Tibial nerve (tissue), 4 donors: ENCODE measurements at places on chromosomes 13 and 19. TPM values are rescaled to one million over a fixed set of nuclear protein-coding genes. Genes with fewer than 3 reads are reported as not detected.
A peak's percentile ranks its signal among the peaks of the same experiment; 100 is the strongest.

GRCh38 chr19:4580021-4580901, 20.8 kb upstream of the SEMA6B start:
- H3K4me3 ChIP-seq: peak overlapping the region; percentile 45
- H3K36me3 ChIP-seq: no peaks in the 10 kb centered on the region
- no peak for DNase-seq
- H3K27ac ChIP-seq: peak overlapping the region; percentile 45

GRCh38 chr13:43770871-43771270, 15.9 kb downstream of the ENOX1 start:
- H3K27ac ChIP-seq: no peak overlapping the region
- no peak overlapping the region for H3K4me3 ChIP-seq
- no peak for DNase-seq
- no peaks in the 10 kb centered on the region for H3K27me3 ChIP-seq

GRCh38 chr13:110248449-110249143, 58.4 kb downstream of the COL4A1 start:
- no peak for DNase-seq
- H3K27me3 ChIP-seq: no peaks in the 10 kb centered on the region
- no peak overlapping the region for H3K4me3 ChIP-seq
- H3K27ac ChIP-seq: peak overlapping the region; percentile 92
- H3K4me1 ChIP-seq: no peaks in the 10 kb centered on the region

RNF113B gene
- total RNA-seq: not detected

DNA sequence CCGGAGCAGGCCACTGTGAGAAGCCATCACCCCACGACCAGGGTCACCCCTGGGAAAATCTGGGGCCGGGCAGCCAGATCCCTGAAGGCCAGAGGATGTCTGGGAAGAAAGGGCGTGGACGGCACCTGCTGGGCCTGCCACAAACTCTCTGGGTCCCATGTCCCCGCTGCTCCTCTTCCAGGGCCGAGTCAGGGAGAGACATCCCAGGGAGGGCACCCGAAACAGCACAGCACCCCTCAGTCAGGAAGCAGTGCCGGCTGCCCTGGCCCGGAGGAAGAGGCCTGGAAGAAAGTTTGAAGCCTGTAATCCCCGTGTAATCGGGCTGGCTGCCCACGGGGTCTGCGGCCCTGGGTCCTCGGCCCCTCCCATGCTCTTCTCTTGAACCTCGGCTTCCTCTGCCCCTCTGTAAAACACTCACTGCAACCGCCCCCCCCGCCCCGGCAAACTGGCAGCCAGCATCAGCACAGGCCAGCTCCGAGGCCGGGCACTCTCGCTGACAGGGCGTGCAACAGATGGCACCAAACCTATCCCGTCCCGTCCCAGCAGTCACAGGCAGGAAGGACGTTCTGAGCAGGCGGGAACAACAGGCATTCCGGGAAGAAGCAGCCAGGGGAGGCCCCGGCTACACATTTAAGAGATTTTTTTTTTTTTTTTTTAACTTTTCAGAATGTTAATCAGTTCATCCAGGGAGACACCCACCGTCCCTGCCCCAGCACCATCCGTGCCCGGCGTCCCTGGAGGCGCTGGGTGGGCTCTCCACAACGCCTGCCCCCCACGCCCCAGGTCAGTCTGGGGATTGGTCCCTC, 1.5 kb downstream of the SBNO2 start:
- no peak for DNase-seq
- peak overlapping the region; percentile 99 for H3K27ac ChIP-seq
- H3K4me1 ChIP-seq: peaks cover 46% of the 10 kb centered on the region
- H3K27me3 ChIP-seq: no peaks in the 10 kb centered on the region
- H3K36me3 ChIP-seq: peaks cover 16% of the 10 kb centered on the region

STXBP2 gene
- 16.1 TPM for total RNA-seq

GRCh38 chr13:79340490-79340889, 65.6 kb downstream of the RBM26 start:
- no peaks in the 10 kb centered on the region for H3K4me1 ChIP-seq
- no peaks in the 10 kb centered on the region for H3K27me3 ChIP-seq
- no peak overlapping the region for H3K4me3 ChIP-seq
- no peak for DNase-seq

ZNF98 gene
- 9.4 TPM for total RNA-seq

DNA sequence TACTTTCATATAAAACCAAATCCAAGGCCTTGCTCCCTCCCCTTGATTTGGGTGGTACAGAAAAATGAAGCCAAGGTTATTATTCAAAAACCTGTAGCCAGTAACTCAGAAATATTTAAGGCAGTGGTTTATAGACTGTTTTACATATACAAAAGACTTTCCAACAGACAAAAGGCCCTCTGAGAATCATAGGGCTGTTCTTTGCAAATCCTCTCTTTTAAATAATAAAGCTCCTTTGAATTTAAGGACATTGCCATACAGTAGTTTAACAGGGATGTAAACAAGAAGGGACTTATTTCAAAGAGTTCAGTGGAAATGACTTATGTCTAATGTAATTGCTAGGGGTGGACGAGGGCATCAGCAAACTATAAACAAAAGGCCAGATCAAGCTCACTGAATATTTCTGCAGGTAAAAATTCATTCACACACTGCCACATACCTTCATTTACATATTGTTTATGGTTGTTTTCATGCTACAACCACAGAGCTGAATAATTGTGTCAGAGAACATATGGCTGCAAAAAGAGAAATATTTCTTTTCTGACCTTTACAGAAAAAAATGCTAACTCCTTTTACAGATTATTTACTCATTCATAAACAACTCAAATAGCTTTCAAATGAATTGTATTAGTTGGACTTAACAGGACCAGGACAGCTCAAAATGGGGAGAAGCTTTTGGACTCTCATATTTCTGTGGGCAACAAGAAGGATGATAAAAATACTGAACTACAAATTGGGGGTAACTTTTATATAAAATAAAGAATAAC, 665.6 kb downstream of the SLITRK1 start:
- no peaks in the 10 kb centered on the region for H3K36me3 ChIP-seq
- DNase-seq: no peak
- no peak overlapping the region for H3K4me3 ChIP-seq

- no peaks in the 10 kb centered on the region for H3K36me3 ChIP-seq
- H3K4me3 ChIP-seq: peak overlapping the region; percentile 93
- DNase-seq: peak; percentile 95
- no peaks in the 10 kb centered on the region for H3K27me3 ChIP-seq
- no peaks in the 10 kb centered on the region for H3K4me1 ChIP-seq
- peak overlapping the region; percentile 100 for H3K27ac ChIP-seq
Measured at GRCh38 chr19:35744430-35745327, 539 bp downstream of the U2AF1L4 start.

KIR3DL1 gene
- 0.22 TPM for total RNA-seq

DNA sequence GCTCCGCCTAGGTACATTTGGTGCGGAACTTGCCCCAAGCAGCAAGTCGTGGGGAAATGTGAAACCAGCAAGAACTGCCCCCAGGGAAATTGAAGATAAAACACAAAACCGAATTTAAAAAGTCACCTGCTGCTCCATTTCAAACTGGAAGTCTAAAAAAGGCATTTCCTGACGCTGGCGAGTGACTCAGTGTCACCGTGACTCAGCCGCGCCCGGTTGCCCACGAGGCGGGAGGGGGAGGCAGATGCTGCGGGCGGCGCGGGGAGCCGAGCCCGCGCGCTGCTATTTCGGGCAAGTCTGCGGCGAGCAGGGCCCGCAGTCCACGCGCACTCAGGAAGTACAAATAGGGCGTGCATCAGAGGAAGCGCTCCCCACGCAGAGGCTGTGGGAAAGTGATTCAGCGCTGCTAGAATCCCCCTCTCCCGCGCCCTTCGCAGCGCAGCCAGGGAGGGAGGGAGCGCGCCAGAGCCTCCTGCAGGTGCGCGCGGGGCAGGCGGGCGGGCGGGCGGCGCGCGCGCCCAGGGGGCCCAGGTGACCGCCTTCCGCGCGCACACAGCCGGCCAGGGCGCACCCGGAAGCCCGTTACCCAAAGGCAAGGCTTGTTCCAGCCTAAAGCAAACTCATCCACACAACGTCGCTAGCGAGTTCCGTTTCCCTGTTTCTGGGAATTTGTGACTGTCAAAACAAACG, 168.8 kb downstream of the COL4A1 start:
- peak; percentile 43 for DNase-seq
- peak overlapping the region; percentile 45 for H3K4me3 ChIP-seq
- H3K27ac ChIP-seq: no peak overlapping the region

CAPN12 gene
- 5.7 TPM for total RNA-seq

DNA sequence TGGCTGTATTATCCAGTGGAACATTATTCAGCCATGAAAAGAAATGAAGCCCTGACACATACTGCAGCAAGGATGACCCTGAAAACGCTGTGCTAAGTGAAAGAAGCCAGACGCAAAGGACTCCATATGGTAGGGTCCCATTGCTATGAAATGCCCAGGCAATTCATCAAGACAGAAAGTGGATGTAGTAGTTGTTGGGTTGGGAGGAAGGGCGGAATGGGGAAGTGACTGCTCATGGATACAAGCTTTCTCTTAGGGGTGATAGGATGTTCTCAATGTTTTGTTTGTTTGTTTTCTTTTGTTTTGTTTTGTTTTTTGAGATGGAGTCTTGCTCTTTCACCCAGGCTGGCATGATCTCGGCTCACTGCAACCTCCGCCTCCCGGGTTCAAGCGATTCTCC, 11.1 kb upstream of the CEACAM16 start:
- no peaks in the 10 kb centered on the region for H3K27me3 ChIP-seq
- DNase-seq: no peak
- H3K27ac ChIP-seq: no peak overlapping the region

GRCh38 chr19:41307954-41308449, 2.0 kb upstream of the CCDC97 start:
- H3K27me3 ChIP-seq: no peaks in the 10 kb centered on the region
- H3K4me1 ChIP-seq: no peaks in the 10 kb centered on the region
- peaks cover 50% of the 10 kb centered on the region for H3K36me3 ChIP-seq
- H3K27ac ChIP-seq: peak overlapping the region; percentile 96
- no peak for DNase-seq

GRCh38 chr19:2050991-2051772, at the start of gene MKNK2:
Gene MKNK2 (minus strand): TSS chr19:2051244. CDS start chr19:2050851, 393 bp downstream.
- H3K36me3 ChIP-seq: peaks cover 4% of the 10 kb centered on the region
- H3K4me1 ChIP-seq: peaks cover 57% of the 10 kb centered on the region
- peak within 1 kb of the TSS; percentile 99 for H3K27ac ChIP-seq
- no peaks in the 10 kb centered on the region for H3K27me3 ChIP-seq

KRTDAP gene
- not detected for total RNA-seq

NLRP7 gene
- total RNA-seq: not detected

- peaks cover 8% of the 10 kb centered on the region for H3K27me3 ChIP-seq
- H3K27ac ChIP-seq: no peak overlapping the region
- H3K4me1 ChIP-seq: no peaks in the 10 kb centered on the region
- no peak overlapping the region for H3K4me3 ChIP-seq
Measured at GRCh38 chr13:113093580-113094409, 11.8 kb upstream of the F7 start.

GRCh38 chr19:10828981-10829821, 6.8 kb downstream of the TMED1 start:
- H3K27me3 ChIP-seq: no peaks in the 10 kb centered on the region
- no peaks in the 10 kb centered on the region for H3K4me1 ChIP-seq
- H3K27ac ChIP-seq: no peak overlapping the region
- H3K4me3 ChIP-seq: no peak overlapping the region
- H3K36me3 ChIP-seq: no peaks in the 10 kb centered on the region

GZMM gene
- total RNA-seq: not detected
